ENCODE measurements at places on chromosomes 11 and 22. TPM values are rescaled to one million over a fixed set of nuclear protein-coding genes. Genes with fewer than 3 reads are reported as not detected.
A peak's percentile ranks its signal among the peaks of the same experiment; 100 is the strongest.

CARD10 gene
- total RNA-seq, result not detected

DNA sequence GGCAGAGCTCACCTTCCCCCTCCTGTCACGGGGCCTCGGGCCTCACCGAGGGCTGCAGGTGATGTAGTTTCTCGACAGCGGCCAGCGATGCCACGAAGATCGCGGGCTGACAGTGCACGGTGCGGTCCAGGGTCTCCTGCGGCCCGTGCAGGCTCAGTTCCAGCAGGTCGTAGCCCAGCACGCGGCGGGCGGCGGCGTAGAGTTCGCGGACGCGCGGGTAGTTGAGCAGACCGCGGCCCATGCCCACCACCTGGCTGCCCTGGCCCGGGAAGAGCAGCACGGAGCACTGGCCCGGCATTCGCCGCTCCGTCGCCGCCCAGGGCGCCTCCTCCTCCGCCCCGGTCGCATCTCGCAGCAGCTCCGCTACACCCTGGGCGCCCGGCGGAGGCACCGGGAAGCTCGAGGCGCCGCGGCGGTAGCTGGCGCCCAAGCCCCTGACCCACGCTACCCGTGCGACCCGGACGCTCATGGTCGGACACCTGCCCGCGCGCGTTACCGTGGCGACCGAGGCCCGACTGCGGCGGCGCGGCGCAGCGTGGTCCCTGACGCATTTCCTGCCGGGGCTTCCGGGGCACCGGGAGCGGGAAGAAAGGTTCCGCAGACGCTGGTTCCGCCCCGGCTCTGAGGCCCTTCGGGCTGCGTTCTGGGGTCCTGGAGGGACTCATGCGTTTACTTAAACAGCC is at the start of gene MCAT:
MCAT (minus strand) TSS at position 519 of the 683 bp plus-strand sequence; CDS start at position 469, 50 bp downstream.
- H3K27me3 ChIP-seq, result no peaks in the 10 kb centered on the region
- peaks cover 10% of the 10 kb centered on the region for H3K36me3 ChIP-seq
- H3K4me1 ChIP-seq, result peaks cover 46% of the 10 kb centered on the region

DNA sequence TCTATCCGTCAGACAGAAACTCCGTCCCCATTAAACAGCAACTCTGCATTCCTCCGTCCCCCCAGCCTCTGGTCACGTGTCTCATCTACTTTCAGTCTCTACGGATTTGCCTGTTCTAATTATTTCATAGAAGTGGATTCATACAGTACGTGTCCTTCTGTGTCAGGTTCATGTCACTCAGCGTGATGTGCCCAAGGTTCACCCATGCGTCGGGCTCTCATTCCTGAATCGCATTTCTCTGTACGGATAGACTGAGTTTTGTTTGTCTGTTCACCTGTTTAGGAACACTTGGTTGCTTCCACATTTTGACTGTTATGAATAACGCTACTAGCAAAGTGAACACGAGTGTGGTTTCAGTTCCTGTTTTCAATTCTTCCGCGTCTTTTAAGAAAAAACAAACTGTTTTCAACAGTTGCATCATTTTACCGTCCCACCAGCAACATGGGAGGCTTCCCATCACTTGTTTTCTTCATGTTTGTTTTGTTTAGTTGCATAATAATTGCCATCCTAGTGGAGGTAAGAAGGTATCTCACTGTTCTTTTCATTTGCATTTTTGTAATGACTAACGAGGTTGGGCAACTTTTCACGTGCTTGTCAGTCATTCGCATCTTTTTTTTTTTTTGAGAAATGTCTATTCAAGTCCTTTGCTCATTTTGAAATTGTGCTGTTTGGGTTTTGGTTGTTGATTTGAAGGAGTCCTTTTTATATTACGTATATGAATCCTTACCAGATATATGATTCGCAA is 8.9 kb upstream of the NLRP6 start:
- H3K27ac ChIP-seq, result peak overlapping the region; percentile 98
- peaks cover 40% of the 10 kb centered on the region for H3K4me1 ChIP-seq
- DNase-seq, result peak; percentile 73
- H3K4me3 ChIP-seq, result peak overlapping the region; percentile 78
- H3K27me3 ChIP-seq, result peaks cover 8% of the 10 kb centered on the region

DNA sequence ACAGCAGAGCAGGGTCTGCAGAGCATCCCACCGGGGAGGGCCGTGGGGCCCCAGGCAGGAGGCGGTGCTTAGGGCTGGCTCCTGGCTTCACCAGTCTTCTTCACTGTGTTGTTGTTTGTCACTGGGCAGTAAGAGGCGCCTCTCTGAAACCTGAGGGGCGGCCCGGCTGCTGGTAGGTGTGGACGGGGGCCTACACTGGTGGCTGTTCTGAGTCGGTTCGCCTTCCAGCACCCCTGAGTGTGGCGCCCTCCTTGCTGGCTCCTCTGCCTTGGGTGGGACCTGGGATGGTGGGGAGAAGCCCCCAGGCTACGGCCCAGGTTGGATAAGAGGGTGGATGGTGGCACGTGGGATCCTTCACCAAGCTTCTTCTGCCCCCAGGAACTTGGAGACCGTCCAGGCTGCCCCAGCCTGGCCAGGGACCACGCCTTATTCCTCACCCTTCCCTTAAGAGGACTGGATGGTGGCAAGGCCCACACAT is 10.4 kb upstream of the GRAMD4 start:
- no peak overlapping the region for H3K27ac ChIP-seq
- peaks cover 46% of the 10 kb centered on the region for H3K4me1 ChIP-seq
- no peak for DNase-seq

TESMIN gene
- total RNA-seq, result 7.8 TPM

- H3K27ac ChIP-seq, result no peak overlapping the region
- no peaks in the 10 kb centered on the region for H3K27me3 ChIP-seq
- DNase-seq, result no peak
- H3K36me3 ChIP-seq, result peaks cover 3% of the 10 kb centered on the region
Measured at GRCh38 chr11:1469911-1470680, 16.5 kb downstream of the MOB2 start.

DNA sequence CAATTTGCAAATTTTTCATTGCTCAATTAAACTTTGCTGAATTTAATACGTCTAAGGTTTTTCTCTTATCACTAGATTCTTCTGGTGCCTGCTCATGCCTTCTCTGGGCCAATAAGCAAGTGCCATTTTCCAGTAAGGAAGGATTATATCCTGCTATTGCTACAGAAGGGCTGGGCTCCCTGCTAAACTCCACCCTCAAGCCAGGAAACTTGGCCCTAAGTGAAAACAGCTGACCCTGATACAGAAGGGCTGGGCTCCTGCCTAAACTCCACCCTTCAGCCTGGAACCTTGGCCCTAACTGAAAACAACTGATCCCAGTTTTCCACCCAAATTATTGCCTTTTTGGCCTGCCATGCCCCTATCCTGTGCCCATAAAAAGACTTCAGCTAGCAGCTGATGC is 385.3 kb downstream of the DYNC2H1 start:
- H3K27me3 ChIP-seq, result no peaks in the 10 kb centered on the region
- H3K36me3 ChIP-seq, result no peaks in the 10 kb centered on the region
- DNase-seq, result no peak
- no peak overlapping the region for H3K27ac ChIP-seq

DNA sequence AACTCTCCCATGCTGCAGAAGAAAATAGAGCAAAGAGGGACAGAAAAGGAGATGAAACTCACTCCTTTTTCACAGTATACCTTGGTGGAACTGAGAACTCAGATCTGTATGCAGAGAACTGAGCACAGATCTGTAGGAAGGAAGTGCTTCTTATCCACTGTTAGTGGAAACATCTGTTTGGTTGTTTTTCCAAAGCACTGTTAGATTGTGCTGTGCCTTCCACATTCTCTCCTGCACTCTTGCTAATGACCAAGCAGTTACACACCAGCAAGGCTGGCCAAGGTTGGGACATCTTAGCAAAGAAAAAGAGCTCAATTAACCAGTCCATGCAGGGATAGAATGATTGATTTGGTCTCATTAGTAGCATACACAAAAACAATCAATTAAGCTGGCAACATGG is 20.1 kb upstream of the SIK2 start:
- H3K36me3 ChIP-seq, result no peaks in the 10 kb centered on the region
- no peak for DNase-seq
- H3K4me3 ChIP-seq, result no peak overlapping the region
- no peaks in the 10 kb centered on the region for H3K27me3 ChIP-seq
- no peak overlapping the region for H3K27ac ChIP-seq

DNA sequence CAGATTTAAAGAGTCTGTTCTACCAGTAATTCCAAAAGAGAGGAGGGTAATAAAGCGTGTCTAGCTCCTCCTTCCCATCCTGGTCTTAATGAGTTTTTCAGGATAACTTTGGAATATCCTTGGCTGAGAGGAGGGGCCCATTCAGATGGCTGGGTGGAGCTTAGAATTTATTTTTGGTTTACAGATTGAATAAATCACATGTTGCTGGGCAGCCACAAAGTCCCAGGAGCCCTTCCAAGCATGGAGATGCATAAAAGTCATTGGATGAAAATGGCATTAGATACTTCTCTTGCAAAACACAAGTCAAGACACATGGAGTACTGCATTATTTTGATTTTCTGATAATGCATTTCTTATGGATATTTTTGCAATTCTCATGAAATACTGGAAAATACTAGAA is 139.0 kb downstream of the TRPC6 start:
- no peak overlapping the region for H3K4me3 ChIP-seq
- no peaks in the 10 kb centered on the region for H3K4me1 ChIP-seq

DNA sequence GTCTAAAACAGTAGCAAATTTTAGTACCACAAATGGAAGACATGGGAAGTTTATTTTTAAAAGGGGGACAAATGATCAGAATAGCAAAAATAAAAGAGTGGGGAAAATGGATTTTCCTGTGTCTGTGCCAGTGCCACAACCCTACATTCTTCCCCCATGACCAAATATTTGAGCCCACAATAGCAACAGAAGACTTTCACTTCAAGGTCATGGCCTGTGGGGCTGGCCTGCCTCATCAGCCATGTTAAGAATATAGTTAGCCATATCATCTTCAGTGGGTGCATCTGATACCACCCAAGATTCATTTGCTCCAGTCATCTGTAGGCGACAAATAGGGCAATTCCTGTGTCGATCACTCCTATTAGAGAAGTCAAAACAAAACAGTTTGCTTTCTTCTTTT is 26.3 kb downstream of the RNF141 start:
- no peak overlapping the region for H3K4me3 ChIP-seq
- no peak for DNase-seq
- H3K36me3 ChIP-seq, result peaks cover 12% of the 10 kb centered on the region
- H3K27ac ChIP-seq, result no peak overlapping the region

GRCh38 chr22:47304191-47304831 is 541.9 kb downstream of the TBC1D22A start:
- no peaks in the 10 kb centered on the region for H3K36me3 ChIP-seq
- no peaks in the 10 kb centered on the region for H3K4me1 ChIP-seq
- H3K4me3 ChIP-seq, result no peak overlapping the region
- no peak for DNase-seq

DNA sequence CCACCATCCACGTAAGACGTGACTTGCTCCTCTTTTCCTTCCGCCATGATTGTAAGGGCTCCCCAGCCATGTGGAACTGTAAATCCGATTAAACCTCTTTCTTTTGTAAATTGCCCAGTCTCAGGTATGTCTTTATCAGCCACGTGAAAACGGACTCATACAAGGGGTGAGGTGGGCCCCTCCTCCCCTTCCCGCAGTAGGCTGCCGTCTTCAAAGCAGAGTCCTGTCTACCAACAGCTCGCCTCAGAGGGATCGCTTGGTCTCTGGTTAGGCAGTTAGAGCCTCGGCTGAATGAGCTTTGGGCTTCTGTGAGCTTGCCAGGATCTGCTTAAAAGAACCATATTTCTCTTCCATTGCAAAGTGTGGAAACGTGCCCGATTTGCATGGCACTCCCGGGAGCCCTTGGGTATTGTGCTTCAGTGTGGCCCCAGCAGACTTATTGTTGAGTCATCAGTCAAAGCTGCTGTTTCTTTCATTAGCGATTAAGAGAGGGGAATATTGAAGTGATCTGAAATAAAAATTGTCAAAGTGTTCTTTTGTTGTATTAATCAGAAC is 338.3 kb downstream of the TBC1D22A start:
- H3K4me1 ChIP-seq, result no peaks in the 10 kb centered on the region
- H3K27me3 ChIP-seq, result no peaks in the 10 kb centered on the region

- H3K4me3 ChIP-seq, result no peak overlapping the region
- no peaks in the 10 kb centered on the region for H3K36me3 ChIP-seq
- H3K27ac ChIP-seq, result no peak overlapping the region
- H3K27me3 ChIP-seq, result no peaks in the 10 kb centered on the region
Measured at GRCh38 chr11:106785913-106786650, 232.2 kb downstream of the GUCY1A2 start.

GRCh38 chr22:39518996-39519680 is 1.2 kb upstream of the ATF4 start:
- no peak for DNase-seq
- H3K36me3 ChIP-seq, result peaks cover 66% of the 10 kb centered on the region
- H3K4me3 ChIP-seq, result peak overlapping the region; percentile 86
- H3K27me3 ChIP-seq, result peaks cover 1% of the 10 kb centered on the region

DNA sequence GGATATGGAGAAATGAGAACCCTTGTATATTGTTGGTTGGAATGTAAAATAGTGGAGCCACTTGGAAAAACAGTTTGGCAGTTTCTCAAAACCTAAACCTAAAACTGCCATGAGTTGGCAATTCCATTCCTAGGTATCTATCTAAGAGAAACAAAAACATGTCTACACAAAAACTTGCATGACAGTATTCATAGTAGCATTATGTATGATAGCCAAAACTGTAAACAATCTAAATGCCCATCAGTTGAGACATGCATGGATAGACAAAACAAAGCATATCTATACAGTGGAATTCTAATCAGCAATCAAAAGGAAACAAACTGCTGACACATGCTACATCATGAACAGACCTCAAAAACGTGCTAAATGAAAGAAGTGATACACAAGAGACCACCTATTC is 34.9 kb downstream of the TRAF6 start:
- DNase-seq, result no peak
- no peaks in the 10 kb centered on the region for H3K27me3 ChIP-seq
- no peak overlapping the region for H3K4me3 ChIP-seq
- no peaks in the 10 kb centered on the region for H3K4me1 ChIP-seq
- no peaks in the 10 kb centered on the region for H3K36me3 ChIP-seq

TNKS1BP1 gene
- 8.9 TPM for total RNA-seq

TMEM45B gene
- total RNA-seq, result 0.94 TPM

TEX12 gene
- total RNA-seq, result 0.20 TPM

GRCh38 chr22:31286360-31287255 is 5.7 kb downstream of the PIK3IP1 start:
- no peaks in the 10 kb centered on the region for H3K27me3 ChIP-seq
- H3K4me3 ChIP-seq, result peak overlapping the region; percentile 99
- DNase-seq, result peak; percentile 79
- H3K36me3 ChIP-seq, result peaks cover 83% of the 10 kb centered on the region

DNA sequence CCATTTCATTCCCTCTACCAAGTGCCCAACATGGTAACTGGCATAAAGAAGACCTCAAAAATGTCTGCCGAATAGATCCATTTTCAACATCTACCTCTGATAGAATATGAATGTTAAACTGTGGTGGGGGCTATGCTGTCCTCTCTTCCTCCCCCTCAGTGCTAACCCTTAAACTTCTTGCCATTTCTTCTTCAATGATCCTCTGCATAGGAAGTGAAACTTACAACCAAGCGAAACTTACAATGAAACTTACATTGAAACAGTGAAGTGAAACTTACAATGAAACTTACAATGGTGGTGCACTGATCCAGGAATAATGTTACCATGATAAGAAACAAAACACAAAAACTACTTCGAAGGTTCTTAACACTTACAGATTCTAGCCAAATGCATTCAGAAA is 4.7 kb downstream of the RTCB start:
- peaks cover 44% of the 10 kb centered on the region for H3K36me3 ChIP-seq
- no peaks in the 10 kb centered on the region for H3K27me3 ChIP-seq
- H3K4me1 ChIP-seq, result peaks cover 43% of the 10 kb centered on the region
- H3K4me3 ChIP-seq, result no peak overlapping the region

CRYBA4 gene
- not detected for total RNA-seq

GRCh38 chr11:95922536-95923438 is 1.1 kb downstream of the MTMR2 start:
- peak overlapping the region; percentile 88 for H3K4me3 ChIP-seq
- DNase-seq, result no peak
- peaks cover 3% of the 10 kb centered on the region for H3K36me3 ChIP-seq
- peak overlapping the region; percentile 88 for H3K27ac ChIP-seq
- peaks cover 27% of the 10 kb centered on the region for H3K4me1 ChIP-seq

All from activated CD4-positive, alpha-beta T cell treated with anti-CD3 and anti-CD28 coated beads, Interleukin-2, amount 10 ng/mL, durations not matched to agents 7 days and 5 days (primary cell).